ENCODE measurements at places on chromosomes 6 and 20.

DNA sequence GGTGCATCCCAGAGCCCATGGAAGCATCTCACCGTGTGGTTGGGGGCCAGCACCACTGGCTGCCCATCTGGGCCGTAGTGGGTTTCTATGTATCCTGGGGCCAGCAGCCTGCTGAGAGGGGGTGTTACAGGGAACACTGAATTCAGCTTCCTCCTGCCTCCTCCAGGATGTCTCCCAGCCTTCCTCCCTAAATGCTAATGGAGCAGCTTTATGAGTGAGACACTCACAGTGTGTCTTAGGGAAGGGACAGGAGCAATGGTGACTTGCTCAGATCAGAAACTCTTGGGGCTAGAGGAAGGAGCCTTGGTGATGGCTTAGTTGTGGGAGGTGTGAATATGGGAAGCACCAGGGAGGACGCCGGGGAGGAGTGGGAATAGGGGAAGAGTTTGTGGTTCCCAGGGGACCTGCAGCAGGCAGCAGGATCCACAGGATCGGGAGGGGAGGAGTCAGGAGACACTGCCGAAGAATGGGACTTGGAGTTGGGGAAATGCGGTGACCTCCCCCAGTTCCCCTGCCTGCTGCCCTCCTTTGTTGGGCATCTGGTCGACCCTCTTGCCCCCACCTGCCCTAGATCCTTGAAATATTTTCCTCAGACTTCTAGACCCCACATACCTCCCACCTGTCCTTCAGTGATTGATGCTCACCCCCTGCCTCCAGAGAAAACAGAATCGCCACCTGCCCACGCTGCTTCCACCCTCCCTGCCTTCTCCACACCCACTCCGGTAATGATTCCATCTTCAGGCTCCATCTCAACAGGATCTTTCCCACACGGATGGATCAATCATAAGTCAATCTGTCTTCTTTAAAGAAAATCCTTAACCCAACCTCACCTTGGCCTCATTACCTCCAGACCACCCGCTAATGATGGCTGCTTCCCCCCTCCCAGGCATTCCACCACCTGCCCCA, 6.6 kb downstream of the ADAM33 start:
- no peaks in the 10 kb centered on the region for H3K36me3 ChIP-seq
- H3K27me3 ChIP-seq: peaks cover 23% of the 10 kb centered on the region
- H3K27ac ChIP-seq: no peak overlapping the region
- H3K4me3 ChIP-seq: no peak overlapping the region
- peaks cover 16% of the 10 kb centered on the region for H3K4me1 ChIP-seq

- H3K36me3 ChIP-seq: no peaks in the 10 kb centered on the region
- H3K4me3 ChIP-seq: no peak overlapping the region
- peaks cover 10% of the 10 kb centered on the region for H3K4me1 ChIP-seq
- H3K27ac ChIP-seq: no peak overlapping the region
- H3K27me3 ChIP-seq: peaks cover 36% of the 10 kb centered on the region
Observed at GRCh38 chr20:36152261-36152660, 2.3 kb upstream of the EPB41L1 start.

GRCh38 chr20:17617212-17617867, 47.5 kb downstream of the DSTN start:
- H3K27me3 ChIP-seq: no peaks in the 10 kb centered on the region
- DNase-seq: peak; percentile 44
- H3K4me3 ChIP-seq: no peak overlapping the region
- peaks cover 10% of the 10 kb centered on the region for H3K36me3 ChIP-seq
- peaks cover 3% of the 10 kb centered on the region for H3K4me1 ChIP-seq

GRCh38 chr6:106849676-106850332, 124.7 kb downstream of the CD24 start:
- no peaks in the 10 kb centered on the region for H3K27me3 ChIP-seq
- peak overlapping the region; percentile 62 for H3K27ac ChIP-seq
- H3K4me3 ChIP-seq: no peak overlapping the region
- H3K4me1 ChIP-seq: peaks cover 43% of the 10 kb centered on the region
- H3K36me3 ChIP-seq: no peaks in the 10 kb centered on the region

DNA sequence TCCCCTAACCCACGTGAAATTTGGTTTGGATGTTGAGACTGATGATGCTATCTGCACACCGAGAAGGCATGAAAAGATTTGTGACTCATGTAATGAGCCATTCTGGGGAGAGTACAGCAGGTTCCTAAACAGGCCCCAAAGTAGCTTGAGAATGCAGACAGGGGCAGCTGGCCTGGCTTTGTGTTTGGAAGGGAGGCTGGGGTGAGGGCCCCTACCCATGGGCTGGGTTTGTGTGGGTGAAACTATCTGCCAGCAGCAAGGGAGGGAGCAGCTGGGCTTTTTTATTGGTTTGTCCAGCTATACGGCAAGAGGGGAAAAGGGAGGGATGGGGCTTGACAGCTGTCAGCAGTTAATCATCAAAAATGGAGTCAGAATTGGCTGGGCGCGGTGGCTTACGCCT, 87.0 kb upstream of the RNF24 start:
- H3K27ac ChIP-seq: no peak overlapping the region
- no peaks in the 10 kb centered on the region for H3K36me3 ChIP-seq
- DNase-seq: no peak
- H3K4me1 ChIP-seq: no peaks in the 10 kb centered on the region

- no peaks in the 10 kb centered on the region for H3K27me3 ChIP-seq
- no peaks in the 10 kb centered on the region for H3K36me3 ChIP-seq
- H3K4me1 ChIP-seq: no peaks in the 10 kb centered on the region
- no peak overlapping the region for H3K4me3 ChIP-seq
- DNase-seq: no peak
- H3K27ac ChIP-seq: no peak overlapping the region
Observed at GRCh38 chr6:121000381-121000780, 333.9 kb downstream of the TBC1D32 start.

DNA sequence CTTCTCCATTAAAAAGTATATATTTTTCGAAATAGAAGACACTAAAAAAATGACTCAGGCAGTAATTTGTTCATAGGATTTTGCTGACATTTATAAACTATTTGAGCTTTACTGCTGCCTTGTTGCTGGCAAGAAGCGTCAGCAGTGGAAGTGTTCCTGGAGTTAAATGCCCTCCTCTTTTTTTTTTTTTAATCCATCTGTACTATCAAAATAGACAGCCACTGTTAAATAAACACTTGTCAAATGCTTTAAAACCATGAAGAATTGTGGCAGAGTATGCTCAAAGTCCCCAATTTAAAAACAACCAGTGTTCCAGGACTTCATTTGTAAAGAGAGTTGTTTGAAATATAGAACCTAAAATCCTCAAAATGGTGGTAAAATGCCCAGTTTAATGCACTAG, 253.8 kb downstream of the NKAIN2 start:
- no peak overlapping the region for H3K27ac ChIP-seq
- H3K4me1 ChIP-seq: no peaks in the 10 kb centered on the region
- no peaks in the 10 kb centered on the region for H3K36me3 ChIP-seq
- no peaks in the 10 kb centered on the region for H3K27me3 ChIP-seq

GRCh38 chr6:166624275-166624674, 2.8 kb downstream of the RPS6KA2 start:
- no peak overlapping the region for H3K4me3 ChIP-seq
- H3K27ac ChIP-seq: no peak overlapping the region
- peaks cover 19% of the 10 kb centered on the region for H3K4me1 ChIP-seq
- H3K36me3 ChIP-seq: no peaks in the 10 kb centered on the region
- peaks cover 19% of the 10 kb centered on the region for H3K27me3 ChIP-seq

DNA sequence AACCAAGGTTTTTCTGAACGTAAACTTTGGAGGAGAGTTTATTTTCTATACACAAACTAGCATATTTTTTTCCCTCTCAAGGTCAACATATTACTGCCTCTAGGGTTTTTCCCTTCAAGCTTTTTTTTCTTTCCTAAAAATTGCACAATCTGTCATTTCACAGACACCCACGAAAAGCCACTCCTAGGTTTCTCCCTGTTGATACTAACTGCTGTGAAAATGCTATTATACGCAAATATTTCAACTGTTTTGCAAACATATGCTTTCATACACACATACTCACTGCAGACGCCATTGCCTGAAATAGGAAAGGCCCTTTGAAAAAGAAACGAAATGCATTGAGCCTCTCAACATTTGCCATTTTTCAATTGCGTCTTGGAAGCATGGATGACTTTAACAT, 333.0 kb downstream of the CD83 start:
- no peak for DNase-seq
- H3K27me3 ChIP-seq: no peaks in the 10 kb centered on the region
- no peaks in the 10 kb centered on the region for H3K36me3 ChIP-seq

DNA sequence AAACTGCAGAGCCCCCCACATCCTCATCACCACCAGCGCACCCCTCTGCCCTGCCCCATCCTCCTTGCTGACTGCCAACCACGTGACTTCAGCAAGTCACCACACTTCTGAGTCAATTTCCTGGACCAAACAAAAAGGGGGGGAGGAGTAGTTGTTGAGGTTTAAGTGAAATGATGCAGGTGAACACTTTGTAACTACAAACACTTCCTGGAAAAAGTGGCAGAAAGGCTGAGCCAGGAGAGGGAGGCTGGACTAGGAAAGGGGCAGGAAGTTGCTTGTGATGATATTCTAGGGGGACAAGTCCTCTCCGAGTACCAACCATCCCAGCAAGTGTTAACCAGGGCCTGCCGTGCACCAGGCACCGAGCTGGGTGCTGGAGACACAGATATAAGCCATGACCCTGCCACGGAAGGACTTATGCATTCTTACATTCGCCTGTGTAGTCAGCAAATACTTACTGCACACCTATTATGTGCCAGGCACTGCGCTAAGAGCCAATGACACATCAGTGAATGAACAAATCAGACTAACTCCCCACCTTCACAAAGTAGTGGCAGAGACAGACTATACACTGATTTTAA, 67.3 kb downstream of the PREX1 start:
- peak overlapping the region; percentile 30 for H3K4me3 ChIP-seq
- H3K36me3 ChIP-seq: no peaks in the 10 kb centered on the region
- peak overlapping the region; percentile 76 for H3K27ac ChIP-seq
- peak; percentile 74 for DNase-seq
- no peaks in the 10 kb centered on the region for H3K27me3 ChIP-seq
- H3K4me1 ChIP-seq: peaks cover 69% of the 10 kb centered on the region

GRCh38 chr20:58224097-58224496, 4.4 kb downstream of the ANKRD60 start:
- no peak overlapping the region for H3K27ac ChIP-seq
- H3K4me3 ChIP-seq: no peak overlapping the region
- H3K4me1 ChIP-seq: peaks cover 11% of the 10 kb centered on the region
- no peak for DNase-seq

DNA sequence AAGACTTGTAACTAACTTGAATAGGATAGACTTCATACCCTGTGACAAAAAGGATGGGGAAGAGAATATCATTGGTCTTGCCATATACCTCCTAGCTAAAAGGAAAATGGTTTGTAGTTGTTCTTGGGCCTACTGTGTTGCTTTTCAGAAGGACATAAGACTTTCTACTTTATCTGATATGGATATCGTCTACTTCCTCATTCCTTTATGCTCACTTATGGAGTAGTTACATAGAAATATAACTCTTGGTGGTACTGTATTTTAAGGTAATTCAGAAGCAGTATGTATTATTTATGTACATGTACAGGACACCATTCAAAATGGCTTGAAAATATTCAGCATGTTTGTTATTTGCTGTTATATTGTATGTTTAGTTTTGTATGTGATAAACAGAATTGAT, 8.0 kb downstream of the FAM217B start:
- H3K27ac ChIP-seq: peak overlapping the region; percentile 39
- DNase-seq: no peak
- peaks cover 6% of the 10 kb centered on the region for H3K36me3 ChIP-seq
- no peaks in the 10 kb centered on the region for H3K27me3 ChIP-seq

- peak; percentile 32 for DNase-seq
- peaks cover 70% of the 10 kb centered on the region for H3K27me3 ChIP-seq
- peaks cover 41% of the 10 kb centered on the region for H3K4me1 ChIP-seq
- H3K36me3 ChIP-seq: no peaks in the 10 kb centered on the region
- H3K4me3 ChIP-seq: no peak overlapping the region
Observed at GRCh38 chr6:10883312-10884244, 1.7 kb upstream of the GCM2 start.

- H3K27me3 ChIP-seq: peaks cover 31% of the 10 kb centered on the region
- peak overlapping the region; percentile 52 for H3K4me3 ChIP-seq
- DNase-seq: no peak
- H3K27ac ChIP-seq: no peak overlapping the region
- H3K36me3 ChIP-seq: no peaks in the 10 kb centered on the region
- peaks cover 22% of the 10 kb centered on the region for H3K4me1 ChIP-seq
Observed at GRCh38 chr6:151806757-151807512, 547 bp upstream of the ESR1 start.

DNA sequence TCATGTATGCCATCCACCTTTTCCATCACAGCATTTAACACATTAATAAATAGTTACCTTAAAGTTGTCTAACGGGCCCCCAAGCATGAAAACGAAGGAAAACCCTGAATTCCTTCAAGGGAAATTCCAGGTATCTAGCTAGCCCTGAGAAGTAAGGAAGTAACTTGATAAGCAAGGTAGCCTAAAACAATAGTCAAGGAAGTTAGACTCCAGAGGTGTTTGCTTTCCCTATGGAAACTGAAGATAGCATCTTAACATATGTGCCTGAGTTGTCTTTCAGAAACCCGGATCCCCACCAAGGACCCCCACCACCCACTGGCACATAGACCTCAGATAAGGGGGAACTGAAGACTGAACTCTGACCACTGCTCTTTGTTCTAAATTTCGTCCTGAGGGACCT, 127.4 kb downstream of the TBXT start:
- no peaks in the 10 kb centered on the region for H3K27me3 ChIP-seq
- H3K27ac ChIP-seq: no peak overlapping the region
- H3K36me3 ChIP-seq: no peaks in the 10 kb centered on the region
- H3K4me3 ChIP-seq: no peak overlapping the region
- no peak for DNase-seq

- DNase-seq: peak; percentile 70
- H3K27ac ChIP-seq: no peak overlapping the region
- H3K4me1 ChIP-seq: peaks cover 54% of the 10 kb centered on the region
- H3K4me3 ChIP-seq: peak overlapping the region; percentile 52
- peaks cover 36% of the 10 kb centered on the region for H3K27me3 ChIP-seq
- no peaks in the 10 kb centered on the region for H3K36me3 ChIP-seq
Observed at GRCh38 chr6:41371992-41372831, 36.8 kb downstream of the NCR2 start.

- no peaks in the 10 kb centered on the region for H3K27me3 ChIP-seq
- DNase-seq: no peak
- peaks cover 95% of the 10 kb centered on the region for H3K36me3 ChIP-seq
- no peak overlapping the region for H3K27ac ChIP-seq
Observed at GRCh38 chr6:37013516-37014491, 8.3 kb downstream of the FGD2 start.

DNA sequence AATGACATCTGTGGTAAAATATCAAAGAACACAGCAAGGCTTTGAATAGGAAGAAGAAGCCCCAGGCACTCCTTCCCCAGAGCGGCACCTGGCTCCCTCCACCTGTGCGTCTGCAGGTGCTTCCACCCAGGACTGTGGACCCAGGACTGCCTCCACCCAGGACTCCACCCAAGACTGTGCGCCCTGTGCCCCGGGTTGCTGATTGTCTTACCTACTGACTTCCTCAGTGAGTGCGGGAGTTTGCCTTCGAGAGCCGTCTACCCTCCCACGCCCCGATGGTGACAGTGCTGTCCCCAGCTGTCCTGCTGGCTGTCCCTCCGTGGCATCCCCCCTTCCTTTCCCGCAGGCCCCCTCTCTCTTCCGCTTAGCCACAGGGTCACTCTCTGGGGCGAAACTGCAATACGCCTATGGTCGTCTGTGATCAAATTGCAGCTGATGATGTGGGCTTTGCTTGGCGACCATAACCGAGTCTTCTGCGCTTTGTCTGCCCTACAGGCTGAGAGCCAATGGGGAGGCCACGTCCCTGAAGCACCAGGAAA, 52.1 kb downstream of the IRF4 start:
- H3K4me3 ChIP-seq: no peak overlapping the region
- no peaks in the 10 kb centered on the region for H3K27me3 ChIP-seq
- peaks cover 15% of the 10 kb centered on the region for H3K4me1 ChIP-seq
- DNase-seq: no peak
